ENCODE measurements at places on chromosomes 12 and 14. TPM values are rescaled to one million over a fixed set of nuclear protein-coding genes. Genes with fewer than 3 reads are reported as not detected.

BLTP3B gene
- 17.9 TPM for total RNA-seq

ZDHHC22 gene
- total RNA-seq = not detected

SLC7A7 gene
- total RNA-seq = 0.16 TPM

RPL10L gene
- not detected for total RNA-seq

TMEM30B gene
- not detected for total RNA-seq

DPF3 gene
- total RNA-seq = 1.6 TPM

DHRS4 gene
- 40.2 TPM for total RNA-seq

RNF31 gene
- total RNA-seq = 79.3 TPM

PTHLH gene
- 21.7 TPM for total RNA-seq

RTL1 gene
- 0.05 TPM for total RNA-seq

ALKBH2 gene
- 76.8 TPM for total RNA-seq

FUT8 gene
- 25.7 TPM for total RNA-seq

TMEM179 gene
- total RNA-seq = 0.19 TPM

CLEC7A gene
- total RNA-seq = not detected

CLEC6A gene
- total RNA-seq = not detected

CPM gene
- 1.5 TPM for total RNA-seq

CCDC38 gene
- not detected for total RNA-seq

CACNA1C gene
- total RNA-seq = 0.50 TPM

RDH5 gene
- 14.3 TPM for total RNA-seq

CCDC175 gene
- not detected for total RNA-seq

ANO4 gene
- 2.0 TPM for total RNA-seq

CAPS2 gene
- total RNA-seq = 0.38 TPM

PTPRQ gene
- total RNA-seq = 0.08 TPM

AKAP5 gene
- 0.61 TPM for total RNA-seq

NUAK1 gene
- 5.5 TPM for total RNA-seq

RASSF8 gene
- total RNA-seq = 266 TPM

FGD4 gene
- 8.1 TPM for total RNA-seq

KCNH3 gene
- total RNA-seq = 2.1 TPM

Data from A375 (cell line).